ENCODE measurements at places on chromosomes 6 and 20. TPM values are rescaled to one million over a fixed set of nuclear protein-coding genes. Genes with fewer than 3 reads are reported as not detected.

GRCh38 chr6:125888989-125889656, 67.4 kb upstream of the HINT3 start:
- DNase-seq: no peak

DNA sequence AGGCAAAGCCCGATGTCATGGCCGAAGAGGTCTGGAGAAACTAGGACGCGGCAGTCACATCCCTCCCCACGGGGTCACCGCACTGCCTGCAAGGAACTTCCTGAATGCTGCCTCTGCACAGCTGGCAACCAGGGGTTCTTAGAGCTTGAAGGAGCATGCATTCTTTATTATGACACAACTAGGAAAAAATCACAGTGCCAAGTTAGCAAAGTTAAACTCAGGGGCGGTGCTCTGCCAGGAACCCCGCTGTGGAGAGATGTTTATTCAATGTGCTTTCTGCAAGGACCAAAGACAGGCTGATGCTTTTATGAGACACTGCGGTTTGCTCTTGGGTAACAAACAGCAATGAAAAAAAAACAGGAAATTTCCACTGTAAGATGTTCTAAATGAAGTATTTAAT, 287.3 kb upstream of the FOXQ1 start:
- no peak for DNase-seq

DNA sequence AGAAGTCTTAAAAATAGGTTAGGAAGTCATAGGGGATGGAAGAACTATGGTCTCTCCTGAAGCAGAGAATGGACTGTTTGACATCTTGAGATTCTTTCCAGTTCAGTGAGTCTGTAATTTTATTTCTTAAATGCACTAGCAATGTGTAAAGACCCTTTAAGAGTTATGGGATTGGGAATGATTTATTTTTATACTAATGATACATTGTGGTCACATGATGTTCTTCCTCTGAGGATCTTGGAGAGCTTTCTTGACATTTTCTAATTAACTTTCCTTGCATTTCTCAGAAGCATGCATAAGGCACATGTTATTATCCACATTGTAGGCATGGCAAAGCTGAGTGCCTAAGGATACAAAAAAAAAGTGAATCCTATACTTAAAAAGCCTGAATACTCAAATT, 507.6 kb upstream of the NRSN1 start:
- DNase-seq: no peak

FAM162B gene
- not detected for total RNA-seq

GRCh38 chr20:33273117-33273851, 9.7 kb upstream of the BPIFB1 start:
- no peak for DNase-seq

DNA sequence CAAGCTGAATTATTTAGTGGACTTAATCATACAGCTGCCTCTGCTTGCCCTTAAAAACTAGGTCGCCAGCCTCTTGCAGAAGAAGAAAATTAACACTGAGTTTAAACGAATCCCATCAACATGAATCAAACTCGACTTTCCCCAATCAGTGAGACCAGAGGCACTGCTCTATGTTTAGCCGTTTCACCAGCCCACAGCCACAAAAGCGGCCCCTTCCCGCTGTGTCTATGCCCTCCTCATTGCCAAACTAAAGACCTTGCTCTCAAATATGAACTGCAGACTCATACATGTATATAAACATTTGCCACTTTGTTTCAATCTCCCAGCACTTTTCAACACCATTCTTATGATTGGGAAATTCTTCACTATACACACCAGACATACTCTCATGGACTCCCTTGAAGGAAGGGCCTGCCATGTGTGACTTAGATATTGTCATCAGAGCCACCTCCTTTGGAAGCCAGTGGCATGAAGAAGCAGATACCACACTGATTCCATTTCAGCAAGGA, 105.8 kb upstream of the ADGRF1 start:
- no peak for DNase-seq

GJA10 gene
- not detected for total RNA-seq

GRCh38 chr20:24378661-24379483, 90.6 kb upstream of the SYNDIG1 start:
- DNase-seq: no peak

UNC93A gene
- not detected for total RNA-seq

DNA sequence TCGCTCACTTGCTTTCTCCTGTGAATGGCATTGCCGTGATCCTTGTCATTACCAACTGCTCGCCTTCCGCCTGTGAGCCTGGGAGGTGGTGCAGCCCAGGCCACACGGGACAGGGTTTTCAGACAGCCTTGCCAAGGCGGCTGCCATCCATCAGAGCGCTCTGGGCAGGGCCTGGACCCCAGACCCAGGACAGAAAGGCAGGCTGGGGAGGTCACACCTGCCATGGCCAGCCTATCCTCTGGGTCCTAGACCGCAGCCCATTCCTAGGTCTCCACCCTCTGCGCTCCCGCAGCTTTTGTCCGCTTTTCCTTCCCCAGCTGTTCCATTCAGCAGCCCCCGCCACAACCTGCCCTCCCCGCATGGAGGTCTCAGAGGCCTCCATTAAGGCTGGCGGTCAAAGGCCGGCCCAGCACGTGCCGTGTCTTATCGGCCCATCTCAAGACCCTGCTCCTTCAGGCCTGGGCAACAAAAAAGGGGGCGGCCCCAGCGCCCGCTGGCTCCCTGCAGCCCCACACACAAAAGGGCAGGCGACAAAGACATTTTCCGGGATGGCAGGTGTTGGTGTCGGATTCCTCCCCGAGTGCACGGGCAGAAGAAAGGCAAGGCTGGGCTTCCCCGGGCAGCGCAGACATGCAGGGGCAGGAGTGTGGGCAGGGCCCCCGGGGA, 28.1 kb downstream of the INSM1 start:
- no peak for DNase-seq

GTSF1L gene
- not detected for total RNA-seq

- no peak for DNase-seq
Observed at GRCh38 chr20:49982072-49982345, 771 bp upstream of the SNAI1 start.

GRCh38 chr6:62904687-62905086, 306.6 kb upstream of the FKBP1C start:
- DNase-seq: no peak

DNA sequence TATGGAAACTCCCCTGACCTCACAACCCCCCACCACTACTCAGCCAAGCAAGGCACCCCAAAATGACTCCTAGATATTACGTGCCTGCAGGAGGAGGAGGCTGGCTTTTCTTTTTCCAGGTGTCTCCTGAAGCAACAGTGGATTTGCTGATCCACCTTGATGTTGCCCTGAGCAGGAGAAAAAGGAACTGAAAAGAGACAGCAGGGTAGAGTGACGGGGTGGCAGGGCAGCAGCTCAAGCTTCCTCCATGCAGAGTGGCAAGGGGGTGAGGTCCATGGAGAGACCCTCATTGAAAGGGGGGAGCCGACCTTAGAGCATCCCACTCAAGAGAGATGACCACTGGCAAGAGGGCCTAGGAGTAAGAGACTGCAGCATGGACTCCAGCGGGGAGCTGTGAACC, 112.0 kb upstream of the SIRPA start:
- no peak for DNase-seq

GRCh38 chr6:166950443-166950821, 5.9 kb downstream of the RNASET2 start:
- no peak for DNase-seq

DNA sequence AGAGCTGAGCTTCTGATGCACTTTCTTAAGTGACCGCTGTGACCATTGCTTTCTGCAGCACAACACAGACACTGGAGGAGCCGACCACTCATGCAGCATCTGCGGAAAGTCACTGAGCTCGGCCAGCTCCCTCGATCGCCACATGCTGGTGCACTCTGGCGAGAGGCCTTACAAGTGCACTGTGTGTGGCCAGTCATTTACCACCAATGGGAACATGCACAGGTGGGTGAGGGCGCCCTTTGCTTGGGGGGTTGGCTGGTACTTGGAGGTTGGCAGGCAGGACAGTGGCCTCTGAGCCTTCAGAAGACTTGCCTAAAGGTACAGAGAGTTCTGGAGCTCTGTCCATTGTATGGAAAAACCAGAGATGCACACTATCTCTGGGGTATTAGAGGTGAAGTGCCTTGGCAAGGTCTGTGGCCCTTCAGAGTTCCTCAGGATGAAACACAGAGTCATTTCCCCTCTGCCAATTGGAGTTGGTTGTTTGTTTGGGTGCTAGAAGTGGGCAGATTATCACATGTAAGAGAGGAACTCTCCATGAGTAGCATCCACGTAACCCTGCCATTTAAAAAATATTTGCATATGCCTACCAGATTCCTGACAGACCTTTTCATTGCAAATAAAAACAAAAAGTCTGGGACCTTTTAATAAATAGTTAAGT, 81.5 kb downstream of the RREB1 start:
- DNase-seq: no peak

- peak; percentile 12 for DNase-seq
Observed at GRCh38 chr6:137341681-137342195, 122.6 kb upstream of the IFNGR1 start.

ACTL10 gene
- total RNA-seq: 6.2 TPM

SH3BGRL2 gene
- 4.6 TPM for total RNA-seq

- DNase-seq: no peak
Observed at GRCh38 chr6:63897459-63897858, 261.9 kb downstream of the PHF3 start.

GRCh38 chr6:34181908-34182307, 36.0 kb upstream of the GRM4 start:
- DNase-seq: no peak

SLC32A1 gene
- total RNA-seq: 0.54 TPM

CST9 gene
- total RNA-seq: not detected

GRCh38 chr20:31474097-31474436, 860 bp downstream of the DEFB124 start:
- no peak for DNase-seq

GRCh38 chr6:47890326-47890875, 108.6 kb downstream of the OPN5 start:
- no peak for DNase-seq

BPIFA1 gene
- not detected for total RNA-seq

ME1 gene
- under 0.01 TPM for total RNA-seq

DNA sequence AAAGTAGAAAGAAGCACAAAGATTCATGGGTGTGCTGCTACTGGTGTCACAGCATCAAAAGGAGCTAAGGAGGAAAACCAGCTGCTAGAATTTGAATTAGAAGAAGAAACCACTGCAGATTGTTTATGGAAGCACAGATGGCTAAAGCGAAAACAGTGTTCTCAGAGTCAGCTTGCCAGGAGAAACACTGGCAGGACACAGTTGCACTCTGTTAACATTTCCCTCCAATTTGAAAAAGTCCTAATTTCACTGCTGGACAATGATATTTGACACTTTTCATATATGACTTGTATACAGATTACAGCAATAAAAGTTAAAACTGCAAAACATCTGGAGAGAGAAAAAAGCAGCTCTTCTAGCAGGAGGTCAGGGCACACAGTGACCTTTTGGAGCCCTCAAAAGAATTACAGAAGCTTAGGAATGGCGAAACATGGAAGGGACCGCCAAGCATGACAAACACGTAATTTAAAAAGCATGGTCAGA, 314.5 kb downstream of the COL12A1 start:
- no peak for DNase-seq

DNA sequence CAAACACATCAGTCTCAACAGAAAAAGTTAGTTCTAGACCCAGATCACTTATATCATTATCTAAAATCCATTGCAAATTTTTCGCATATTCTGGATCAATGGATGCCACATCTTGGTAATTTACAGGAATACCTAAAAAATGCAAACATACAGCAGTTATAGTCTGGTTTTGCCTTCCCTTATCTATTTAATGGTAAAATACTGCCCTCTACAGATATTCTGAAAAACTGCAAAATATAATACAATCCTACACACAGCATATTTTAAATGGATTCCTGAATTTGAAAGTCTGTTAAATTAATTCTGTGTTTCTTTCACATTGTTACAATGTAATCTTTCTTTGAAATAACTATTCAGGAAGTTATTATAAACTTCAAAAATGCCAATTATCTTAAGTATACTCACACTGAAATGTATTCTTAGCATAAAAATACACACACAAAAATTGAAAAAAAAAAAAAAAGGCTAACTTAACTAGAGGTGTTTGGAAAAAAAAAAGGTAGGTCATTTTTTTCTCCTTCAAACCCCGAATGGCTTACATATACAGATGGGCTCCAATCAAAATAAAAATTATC, 88.4 kb downstream of the HACE1 start:
- DNase-seq: no peak

ARMH2 gene
- 0.54 TPM for total RNA-seq

- no peak for DNase-seq
Observed at GRCh38 chr6:111818539-111819226, 54.6 kb downstream of the FYN start.

DNA sequence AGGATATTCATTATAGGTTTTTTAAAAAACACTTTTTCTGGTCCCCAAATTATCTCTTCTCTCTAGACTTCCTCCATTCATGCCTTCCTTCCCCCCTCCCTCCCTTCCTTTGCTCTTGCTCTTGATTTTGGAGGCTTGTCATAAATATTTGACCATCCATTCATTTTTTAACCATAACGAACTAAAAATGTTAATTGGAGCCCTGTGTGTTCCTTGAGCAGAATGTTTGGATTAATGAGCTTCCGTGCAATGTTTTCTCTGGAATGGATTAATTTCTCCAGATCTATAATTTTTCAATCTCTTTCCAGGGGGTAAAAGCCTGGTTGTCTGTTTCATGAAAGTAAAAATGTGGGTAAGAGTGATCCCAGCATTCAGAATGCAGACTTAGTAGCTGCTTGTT, 155.5 kb downstream of the ESR1 start:
- DNase-seq: no peak

DNA sequence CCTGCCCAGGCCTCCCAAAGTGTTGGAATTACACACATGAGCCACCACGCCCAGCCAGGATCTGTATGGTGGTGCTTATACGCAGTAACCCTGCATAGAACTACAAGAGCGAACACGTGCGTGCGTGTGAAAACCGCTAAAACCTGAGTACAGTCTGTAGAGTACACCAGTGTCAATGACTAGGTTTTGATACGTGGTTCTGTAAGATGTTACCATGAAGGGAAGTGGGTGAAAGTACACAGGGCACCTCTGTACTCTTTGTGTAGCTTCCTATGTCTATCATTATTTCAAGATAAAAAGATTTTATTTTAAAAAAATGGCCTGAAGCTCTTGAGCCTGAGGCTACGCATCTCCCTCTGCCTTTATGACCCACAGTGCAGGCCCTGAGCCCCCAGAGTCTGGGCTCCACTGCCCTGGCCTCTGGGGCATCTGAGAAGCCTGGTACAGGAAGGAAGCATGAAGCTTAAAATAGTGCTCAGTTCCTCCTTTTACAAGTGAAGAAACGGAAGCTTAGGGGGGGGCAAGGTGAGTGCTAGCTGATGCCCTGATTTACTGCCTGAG, 21.6 kb downstream of the LY86 start:
- peak; percentile 28 for DNase-seq

BANF2 gene
- total RNA-seq: not detected

DNA sequence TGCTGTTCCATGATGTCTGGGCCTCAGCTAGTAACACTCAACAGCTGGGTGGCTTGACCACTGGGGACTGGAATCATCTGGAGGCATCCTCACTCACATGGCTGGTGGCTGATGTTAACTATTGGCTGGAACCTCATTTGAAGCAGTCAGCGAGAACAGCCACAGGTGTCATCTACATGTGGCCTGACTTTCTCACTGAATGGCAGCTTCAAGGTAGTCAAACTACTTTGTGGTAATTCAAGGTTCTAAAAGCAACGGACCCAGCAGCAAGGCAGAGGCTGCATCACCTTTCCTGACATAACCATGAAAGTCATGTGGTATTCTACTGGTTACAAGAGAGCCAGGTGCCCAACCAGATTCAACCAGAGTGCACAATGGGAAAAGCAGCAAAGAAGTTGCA, 115.9 kb upstream of the DST start:
- no peak for DNase-seq

- DNase-seq: no peak
Observed at GRCh38 chr6:113457198-113457597, 399.9 kb upstream of the MARCKS start.

MCCD1 gene
- total RNA-seq: not detected

ECT2L gene
- not detected for total RNA-seq

- DNase-seq: peak; percentile 3
Observed at GRCh38 chr6:101226677-101227135, 166.8 kb upstream of the GRIK2 start.

Data from hematopoietic multipotent progenitor cell (in vitro differentiated cells).